ENCODE measurements at places on chromosomes 7 and 10. TPM values are rescaled to one million over a fixed set of nuclear protein-coding genes. Genes with fewer than 3 reads are reported as not detected.

Gene VSTM4
- total RNA-seq = 0.26 TPM

Gene NPFFR1
- not detected for total RNA-seq

Gene TFR2
- total RNA-seq = 0.85 TPM

Gene NUTM2B
- 0.11 TPM for total RNA-seq

Gene FXYD4
- total RNA-seq = not detected

Gene DCLRE1A
- total RNA-seq = 9.3 TPM

Gene KCNMA1
- 0.59 TPM for total RNA-seq

Gene NEUROG3
- total RNA-seq = not detected

Gene STEAP4
- total RNA-seq = not detected

Gene PTF1A
- total RNA-seq = not detected

Gene HIPK2
- 14.3 TPM for total RNA-seq

Gene DENND2A
- 0.04 TPM for total RNA-seq

GRCh38 chr7:151351967-151352366 is 10.4 kb downstream of the NUB1 start:
- DNase-seq = no peak

- no peak for DNase-seq
Observed at GRCh38 chr10:8817299-8817698, 762.8 kb downstream of the GATA3 start.

DNA sequence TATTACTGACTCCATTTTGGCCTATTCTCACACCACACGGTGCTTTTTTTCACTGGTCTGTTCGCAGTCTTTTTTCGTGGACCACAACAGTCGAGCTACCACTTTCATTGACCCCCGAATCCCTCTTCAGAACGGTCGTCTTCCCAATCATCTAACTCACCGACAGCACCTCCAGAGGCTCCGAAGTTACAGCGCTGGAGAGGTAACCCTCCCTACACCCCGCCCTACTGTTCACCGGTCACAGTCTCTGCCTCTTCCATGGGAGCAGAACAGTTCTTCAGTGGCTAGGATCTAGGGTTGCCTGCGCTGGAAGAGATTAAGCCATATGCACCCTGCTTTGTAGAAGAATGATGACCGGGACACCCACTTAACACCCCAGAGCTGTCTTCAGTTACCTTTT is 103.4 kb upstream of the STK17A start:
- no peak for DNase-seq

DNA sequence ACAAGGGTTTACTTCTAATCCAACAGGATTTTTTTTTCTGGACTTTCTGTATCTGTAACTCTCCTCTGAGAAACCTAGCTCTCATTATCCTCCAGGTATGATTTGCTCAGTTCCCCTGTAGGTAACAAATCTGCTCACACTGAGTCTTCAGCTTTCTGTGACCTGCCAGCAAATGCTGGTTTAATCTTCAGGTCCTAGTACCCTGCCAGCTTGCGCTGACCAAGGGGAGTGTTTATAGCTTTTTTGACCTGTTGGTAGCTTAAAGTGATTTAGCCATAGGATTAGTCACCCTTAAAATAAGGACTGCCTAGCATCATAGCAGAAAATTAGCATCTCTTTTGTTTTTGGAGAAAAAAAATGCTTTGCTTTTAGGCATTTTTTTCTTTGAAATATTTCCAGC is 22.4 kb downstream of the SND1 start:
- DNase-seq = no peak

DNA sequence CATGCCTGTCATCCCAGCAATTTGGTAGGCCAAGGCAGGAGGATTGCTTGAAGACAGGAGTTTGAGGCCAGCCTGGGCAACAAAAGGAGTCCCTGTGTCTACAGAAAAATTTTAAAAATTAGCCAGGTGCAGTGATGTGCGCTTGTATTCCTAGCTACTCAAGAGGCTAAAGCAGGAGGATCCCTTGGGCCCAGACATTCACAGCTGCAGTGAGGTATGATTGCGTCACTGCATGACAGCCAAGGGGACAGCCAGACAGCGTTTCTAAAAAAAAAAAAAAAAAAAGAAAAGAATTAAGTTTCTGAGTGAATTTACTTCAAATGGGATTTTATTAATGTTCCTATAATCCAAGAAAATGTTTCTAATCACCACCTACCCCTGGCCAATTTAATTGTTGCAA is 87.4 kb upstream of the RNF148 start:
- DNase-seq = no peak

DNA sequence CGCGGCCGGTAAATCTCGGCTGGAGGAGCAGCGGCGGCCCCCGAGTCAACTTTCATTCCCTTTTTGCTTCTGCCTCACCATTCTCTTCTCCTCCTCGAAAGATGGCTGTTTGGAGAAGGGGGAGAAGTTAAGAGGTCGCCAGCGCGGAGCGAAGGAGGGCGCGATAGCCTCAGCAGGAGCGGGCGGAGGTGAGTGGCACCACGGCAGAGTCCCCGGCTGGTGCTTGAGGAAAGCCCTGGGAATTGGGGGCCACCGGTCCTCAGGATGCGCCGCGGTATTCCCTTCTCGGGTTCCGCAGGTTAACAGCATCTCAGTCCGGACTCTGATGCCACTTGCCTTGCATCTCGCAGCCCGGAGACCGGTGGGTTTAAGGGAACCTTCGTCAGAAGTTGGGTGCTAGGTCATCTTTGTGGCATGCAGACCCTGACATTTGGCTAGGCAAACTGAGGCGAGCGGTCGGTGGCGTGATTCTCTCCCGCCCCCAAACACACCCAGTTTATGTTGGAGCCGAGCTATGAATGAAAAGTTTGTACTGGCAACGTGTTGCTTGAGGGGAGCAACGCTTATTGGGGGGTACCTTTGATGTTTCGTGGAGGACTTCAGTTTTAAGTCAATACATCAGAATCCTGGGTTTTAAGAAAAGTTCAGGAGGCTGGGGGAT is 59.5 kb upstream of the PRPS1L1 start:
- DNase-seq = no peak

- no peak for DNase-seq
Observed at GRCh38 chr7:7672545-7673239, 32.1 kb downstream of the UMAD1 start.

DNA sequence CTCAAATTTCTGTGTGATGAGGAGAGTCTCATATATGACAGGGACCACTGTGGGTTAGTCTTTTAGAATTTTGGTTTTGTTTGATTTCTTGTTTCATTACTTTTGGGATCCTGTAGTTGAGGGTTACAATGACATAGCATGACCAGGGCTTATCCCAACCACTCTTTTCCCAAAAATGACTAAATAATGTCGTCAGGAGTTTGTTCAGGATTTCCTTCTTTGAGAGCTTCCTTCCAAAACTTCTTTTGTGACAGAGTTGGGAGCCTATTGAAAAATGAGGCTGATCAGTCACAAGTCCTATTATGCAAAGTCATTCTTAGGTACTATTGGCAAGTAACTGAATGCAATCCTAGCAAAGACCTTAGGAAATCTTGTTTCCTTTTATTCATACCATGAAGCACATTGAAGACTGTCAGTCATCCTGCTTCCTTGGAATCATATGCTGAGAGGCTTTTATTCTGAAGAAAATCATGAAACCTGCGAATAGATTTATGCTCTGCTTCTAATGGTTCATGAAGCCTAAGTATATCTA is 498.3 kb downstream of the LRMDA start:
- no peak for DNase-seq

GRCh38 chr10:30697806-30698205 is 68.3 kb upstream of the LYZL2 start:
- DNase-seq = no peak

GRCh38 chr10:102384053-102384452 is 11.5 kb upstream of the NFKB2 start:
- DNase-seq = no peak

GRCh38 chr7:43038254-43038653 is 74.2 kb upstream of the HECW1 start:
- no peak for DNase-seq

DNA sequence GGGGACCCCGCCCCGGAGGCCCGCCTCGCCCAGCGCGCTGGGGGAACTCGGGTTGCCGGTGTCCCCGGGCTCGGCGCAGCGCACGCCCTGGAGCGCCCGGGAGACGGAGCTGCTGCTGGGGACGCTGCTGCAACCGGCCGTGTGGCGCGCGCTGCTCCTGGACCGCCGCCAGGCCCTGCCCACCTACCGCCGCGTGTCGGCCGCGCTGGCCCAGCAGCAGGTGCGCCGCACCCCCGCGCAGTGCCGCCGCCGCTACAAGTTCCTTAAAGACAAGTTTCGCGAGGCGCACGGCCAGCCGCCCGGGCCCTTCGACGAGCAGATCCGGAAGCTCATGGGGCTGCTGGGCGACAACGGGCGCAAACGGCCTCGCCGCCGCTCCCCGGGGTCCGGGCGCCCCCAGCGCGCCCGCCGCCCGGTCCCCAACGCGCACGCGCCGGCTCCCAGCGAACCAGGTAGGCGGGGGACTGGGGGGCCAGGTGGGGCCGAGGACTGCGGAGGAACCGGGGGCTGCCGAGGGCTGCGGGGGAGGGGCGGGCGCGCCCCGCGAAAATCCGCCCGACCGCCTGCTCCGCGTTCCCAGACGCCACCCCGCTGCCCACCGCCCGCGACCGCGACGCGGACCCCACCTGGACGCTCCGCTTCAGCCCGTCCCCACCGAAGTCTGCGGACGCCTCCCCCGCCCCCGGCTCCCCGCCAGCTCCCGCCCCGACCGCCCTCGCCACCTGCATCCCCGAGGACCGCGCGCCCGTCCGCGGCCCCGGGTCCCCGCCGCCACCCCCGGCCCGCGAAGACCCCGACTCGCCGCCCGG is 574 bp downstream of the UTF1 start:
- no peak for DNase-seq

GRCh38 chr7:151400626-151401315 is 9.1 kb downstream of the WDR86 start:
- DNase-seq = no peak

DNA sequence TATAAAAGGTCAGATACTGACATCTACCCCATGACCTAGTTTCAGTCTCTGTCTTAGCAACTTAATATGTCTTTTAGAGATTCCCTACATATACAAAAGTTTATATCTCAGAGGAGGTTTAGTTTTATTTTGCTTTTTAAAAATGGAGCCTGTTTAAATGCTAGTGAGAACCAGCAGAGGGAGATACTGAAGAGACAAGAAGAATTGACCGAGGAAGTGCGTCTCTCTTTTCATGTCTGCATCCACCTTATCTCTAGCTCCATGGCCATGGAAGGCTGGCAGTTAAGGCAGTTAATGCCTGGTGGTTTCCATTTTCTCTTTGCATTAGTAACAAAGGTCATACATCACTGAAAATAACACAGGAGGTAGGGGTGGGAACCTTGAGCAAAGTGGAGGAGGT is 10.7 kb downstream of the SUV39H2 start:
- no peak for DNase-seq

GRCh38 chr10:11573497-11573896 is 38.0 kb downstream of the USP6NL start:
- DNase-seq = peak; percentile 27

GRCh38 chr7:75762350-75762917 is 9.6 kb downstream of the CCL26 start:
- peak; percentile 15 for DNase-seq
